Dermis lymphatic vessel endothelial cell (primary cell): ENCODE measurements at places on chromosomes 5 and 9. TPM values are rescaled to one million over a fixed set of nuclear protein-coding genes. Genes with fewer than 3 reads are reported as not detected.

CCNO gene
- not detected in 2 replicates for total RNA-seq

ENDOG gene
- 18.0 and 18.6 TPM in 2 replicates for total RNA-seq

CATSPER3 gene
- total RNA-seq = under 0.01 and 0.17 TPM in 2 replicates

ANKRD18A gene
- not detected in 2 replicates for total RNA-seq

COL15A1 gene
- total RNA-seq = 0.33 and 0.34 TPM in 2 replicates

C9orf153 gene
- total RNA-seq = under 0.01 and 0.34 TPM in 2 replicates

PTGS1 gene
- total RNA-seq = 0.76 and 1.5 TPM in 2 replicates

OR13C8 gene
- not detected in 2 replicates for total RNA-seq
